ENCODE measurements at places on chromosomes 7 and 10.

- DNase-seq: no peak
Observed at GRCh38 chr7:6385110-6385781, 62.5 kb downstream of the DAGLB start.

DNA sequence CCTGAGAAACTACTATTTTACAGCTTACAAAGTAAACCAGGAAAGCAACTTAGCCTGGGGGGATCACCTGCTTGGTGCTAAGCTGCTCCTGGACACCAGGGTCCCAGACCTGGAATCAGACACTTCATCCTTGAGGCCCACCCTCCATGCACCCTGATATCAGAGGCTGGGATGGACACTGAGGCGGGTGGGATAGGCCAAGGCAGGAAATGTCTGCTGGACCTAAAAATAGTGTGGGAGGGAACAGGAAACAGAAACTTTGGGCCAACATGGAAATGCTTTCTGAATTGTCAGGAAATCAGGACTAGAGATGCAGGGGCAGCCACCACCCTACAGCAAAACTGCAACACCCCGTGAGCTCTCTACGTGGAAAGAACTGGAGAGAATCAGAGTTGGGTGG is 101.5 kb upstream of the PODXL start:
- no peak for DNase-seq

DNA sequence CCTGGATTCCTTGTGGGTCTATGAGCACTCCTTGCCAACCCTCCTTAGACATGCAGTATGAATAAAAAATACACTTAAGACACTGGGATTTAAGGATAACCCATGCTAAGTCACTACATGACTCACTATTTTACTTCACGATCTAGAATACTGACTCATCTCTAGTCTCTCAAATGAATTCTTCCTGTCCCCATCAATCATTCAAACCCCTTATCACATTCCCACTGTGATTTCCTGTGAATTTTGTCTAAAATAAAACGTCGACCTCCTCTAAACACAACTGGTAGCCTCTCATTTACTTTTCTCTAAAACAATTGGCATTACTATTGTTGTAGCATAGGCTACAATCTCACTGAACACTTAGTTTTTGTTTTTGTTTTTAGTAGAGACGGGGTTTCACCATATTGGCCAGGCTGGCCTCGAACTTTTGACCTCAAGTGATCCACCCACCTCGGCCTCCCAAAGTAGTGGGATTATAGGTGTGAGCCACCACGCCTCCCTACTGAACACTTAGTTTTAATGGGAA is 3.9 kb upstream of the IQUB start:
- DNase-seq: no peak

GRCh38 chr10:80871083-80871482 is 333.4 kb downstream of the SH2D4B start:
- no peak for DNase-seq

GRCh38 chr10:86176850-86177536 is 189.6 kb downstream of the GRID1 start:
- no peak for DNase-seq

- no peak for DNase-seq
Observed at GRCh38 chr10:12390733-12391132, 41.4 kb downstream of the CAMK1D start.

DNA sequence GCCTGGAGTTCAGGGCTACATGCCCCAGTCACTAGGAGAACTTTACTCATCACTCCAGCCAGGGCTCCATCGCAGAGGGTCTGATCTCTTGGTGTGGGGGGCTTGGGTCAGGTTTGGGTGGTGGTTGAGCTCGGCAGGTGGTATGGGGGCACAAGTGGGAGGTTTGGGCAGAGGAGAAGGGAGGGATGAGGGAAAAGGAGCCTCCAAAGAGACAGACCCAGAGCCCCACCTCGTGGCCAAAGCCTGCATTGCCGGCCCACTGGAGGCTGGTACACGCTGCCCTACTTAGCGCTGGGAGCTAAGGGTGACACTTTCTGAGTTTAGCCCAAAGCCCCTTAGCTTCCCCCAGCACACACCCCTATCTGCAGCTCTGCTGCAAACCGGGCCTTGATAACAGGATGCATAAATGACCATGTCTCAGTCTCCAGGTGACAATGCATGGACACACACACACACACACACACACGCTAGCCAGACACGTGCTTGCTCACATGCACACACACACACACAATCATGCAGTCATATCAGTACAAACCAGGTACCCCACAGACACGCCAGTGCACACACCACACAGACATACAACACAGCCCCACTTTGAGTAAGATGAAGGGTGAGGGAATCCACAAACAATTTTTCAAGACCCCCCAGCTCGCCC is 14.7 kb downstream of the LZTS2 start:
- DNase-seq: peak; percentile 69

DNA sequence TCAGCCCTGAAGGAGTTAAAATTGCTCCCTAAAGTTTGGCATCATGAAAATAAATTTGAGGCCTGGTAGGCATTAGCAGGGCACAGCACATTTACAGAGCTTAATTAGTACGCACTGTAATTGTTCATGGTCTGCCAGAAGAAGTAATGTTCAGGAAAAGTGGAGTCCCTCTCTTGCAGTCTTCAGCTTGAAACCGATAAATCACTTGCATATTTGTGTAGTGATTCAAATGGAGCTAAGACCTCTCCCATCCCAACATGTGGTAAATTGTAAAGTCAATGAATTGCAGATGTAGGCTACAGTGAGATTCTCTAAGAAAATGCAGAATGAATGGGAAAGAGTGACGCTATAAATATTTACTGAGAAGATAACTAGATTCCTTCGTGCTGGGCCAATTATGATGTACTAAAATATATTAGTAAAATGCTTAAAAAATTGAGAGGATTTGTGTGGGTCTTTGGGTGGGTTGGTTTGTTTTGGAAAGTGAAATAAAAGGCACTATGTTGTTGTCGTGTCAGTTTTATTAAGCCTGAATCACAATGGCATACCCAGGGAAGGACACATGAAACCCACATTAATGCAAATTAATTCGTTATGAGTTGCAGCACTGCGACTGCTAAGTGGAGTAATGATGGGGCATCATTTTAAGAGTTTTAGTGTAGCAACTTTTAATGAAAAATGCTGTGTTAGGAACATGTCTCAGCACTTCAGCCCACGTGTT is 8.4 kb downstream of the TCF7L2 start:
- DNase-seq: no peak

- no peak for DNase-seq
Observed at GRCh38 chr10:83542774-83543411, 596.4 kb upstream of the GHITM start.

- no peak for DNase-seq
Observed at GRCh38 chr10:103816431-103816830, 38.9 kb downstream of the SH3PXD2A start.

- DNase-seq: no peak
Observed at GRCh38 chr7:17318146-17318545, 19.7 kb downstream of the AHR start.

- DNase-seq: no peak
Observed at GRCh38 chr7:132560825-132561529, 15.3 kb downstream of the PLXNA4 start.

GRCh38 chr10:78889536-78890063 is 179.2 kb upstream of the ZMIZ1 start:
- no peak for DNase-seq

- no peak for DNase-seq
Observed at GRCh38 chr10:126634911-126635310, 35.6 kb downstream of the C10orf90 start.

DNA sequence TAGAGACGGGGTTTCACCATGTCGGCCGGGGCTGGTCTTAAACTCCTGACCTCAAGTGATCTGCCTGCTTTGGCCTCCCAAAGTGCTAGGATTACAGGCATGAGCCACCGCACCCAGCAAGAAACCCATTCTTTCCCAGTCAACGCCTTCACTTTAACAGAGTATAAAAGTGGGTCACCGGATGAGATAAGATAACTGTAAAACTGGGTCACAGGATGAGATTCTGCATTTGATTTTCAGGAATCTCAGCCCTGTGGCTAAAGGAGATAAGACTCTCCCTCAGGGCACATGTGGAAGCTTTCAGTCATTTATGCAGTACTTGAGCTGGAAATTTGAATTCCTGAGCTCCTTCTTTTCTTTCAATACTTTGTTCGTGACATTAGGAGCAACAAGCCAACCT is 70.8 kb downstream of the LRRC17 start:
- DNase-seq: no peak

GRCh38 chr10:60810437-60811182 is 32.3 kb downstream of the CDK1 start:
- no peak for DNase-seq

DNA sequence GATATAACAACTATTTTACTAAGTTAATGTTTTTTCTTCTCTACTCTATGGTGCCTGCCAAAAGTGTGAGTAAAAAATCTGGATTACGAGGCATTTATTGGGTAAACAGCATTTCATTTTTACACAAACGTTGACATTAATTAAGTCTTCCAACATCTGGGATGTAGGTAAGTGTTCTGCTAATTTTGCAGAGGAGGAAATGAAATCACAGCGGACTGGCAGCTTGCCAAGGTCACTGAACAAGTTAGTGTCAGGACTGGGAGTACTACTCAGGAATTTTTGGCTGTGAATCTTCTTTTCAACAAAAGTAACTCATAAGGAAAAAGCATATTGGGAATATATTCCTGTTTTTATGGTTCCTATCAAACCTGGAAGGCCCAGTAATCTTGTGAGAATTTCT is 612.1 kb upstream of the FZD8 start:
- no peak for DNase-seq

GRCh38 chr7:130648580-130648979 is 20.0 kb downstream of the COPG2 start:
- DNase-seq: no peak
